Neural crest cell (in vitro differentiated cells): ENCODE measurements at places on chromosomes 6 and 20.

GRCh38 chr20:8678098-8678776, 390.6 kb upstream of the PLCB4 start:
- DNase-seq = no peak

DNA sequence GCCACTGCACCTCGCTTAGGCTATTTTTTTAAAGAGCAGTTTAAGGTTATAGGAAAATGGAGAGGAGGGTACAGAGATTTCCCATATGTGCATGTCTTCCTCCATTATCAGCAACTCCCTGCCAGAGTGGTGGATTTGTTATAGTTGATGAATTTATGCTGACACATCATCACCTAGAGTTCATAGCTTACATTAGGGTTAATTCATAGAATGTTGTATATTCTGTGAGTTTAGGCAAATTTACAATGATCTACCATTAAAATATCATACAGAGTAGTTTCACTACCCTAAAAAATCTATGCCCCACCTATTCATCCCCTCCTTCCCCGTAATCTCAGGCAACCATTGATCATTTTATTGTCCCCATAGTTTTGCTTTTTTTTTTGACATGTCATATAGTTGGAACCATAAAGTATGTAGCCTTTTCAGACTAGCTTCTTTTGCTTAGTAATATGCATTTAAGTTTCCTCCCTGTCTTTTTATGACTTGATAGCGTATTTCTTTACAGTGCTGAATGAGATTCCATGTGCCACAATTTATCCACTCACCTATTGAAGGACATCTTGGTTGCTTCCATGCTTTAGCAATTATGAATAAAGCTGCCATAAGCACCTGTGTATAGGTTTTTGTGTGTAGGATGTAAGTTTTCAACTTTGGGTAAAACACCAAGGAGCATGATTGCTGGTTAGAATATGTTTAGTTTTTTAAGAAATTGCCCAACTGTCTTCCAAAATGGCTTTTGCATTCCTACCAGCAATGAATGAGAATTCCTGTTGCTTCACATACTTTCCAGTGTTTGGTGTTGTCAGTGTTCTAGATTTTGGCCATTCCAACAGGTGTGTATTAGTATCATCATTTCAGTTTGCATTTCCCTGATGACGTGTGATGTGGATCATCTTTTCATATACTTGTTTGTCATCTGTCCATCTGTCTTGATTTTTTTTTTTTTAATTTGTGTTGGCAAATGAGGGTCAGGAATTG, 60.2 kb downstream of the NCOA3 start:
- no peak for DNase-seq

DNA sequence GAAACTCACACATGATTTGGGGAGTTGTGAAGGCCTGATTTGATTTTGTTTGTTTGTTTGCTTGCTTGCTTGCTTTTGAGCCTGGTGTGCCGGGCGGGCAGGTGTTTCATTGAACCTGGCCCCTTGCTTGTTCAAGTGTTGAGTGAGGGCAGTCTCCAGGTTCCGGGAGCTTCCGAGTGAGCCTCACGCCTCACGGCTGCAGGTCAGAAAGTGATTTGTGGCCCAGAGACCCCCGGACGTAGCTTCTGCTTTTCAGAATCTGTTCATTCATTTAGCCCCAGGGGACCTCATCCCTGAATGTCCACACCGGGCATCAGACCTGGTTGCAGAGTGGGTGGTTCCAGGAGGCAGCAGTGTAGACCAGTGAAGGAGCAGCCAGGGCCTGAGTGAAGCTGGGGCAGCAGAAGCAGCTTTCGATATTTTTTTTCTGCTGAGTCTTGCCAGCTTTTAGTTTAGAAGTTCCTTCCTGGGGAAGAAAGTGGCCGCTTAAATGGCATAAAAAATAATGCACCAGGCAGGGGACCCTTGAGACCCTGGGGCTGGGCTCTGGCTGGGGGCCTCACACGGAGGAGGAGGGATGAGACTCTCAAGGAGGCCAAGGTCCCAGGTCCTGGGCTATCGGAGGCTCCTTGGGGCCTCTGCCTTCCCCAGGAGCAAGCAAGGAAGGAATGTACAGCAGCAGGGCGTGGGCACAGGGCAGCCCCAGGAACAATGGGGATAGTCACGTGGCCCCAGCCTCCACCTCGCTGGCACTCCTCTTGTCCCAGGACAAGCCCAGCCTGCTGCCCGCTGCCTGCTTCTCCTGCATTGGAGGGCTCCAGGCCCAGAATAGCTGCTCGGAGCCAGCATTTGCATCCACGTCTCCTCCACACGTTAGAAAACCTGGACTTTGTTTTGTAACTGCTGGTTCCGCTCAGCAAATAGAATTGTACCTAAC, 89.2 kb upstream of the BHLHE23 start:
- no peak for DNase-seq

DNA sequence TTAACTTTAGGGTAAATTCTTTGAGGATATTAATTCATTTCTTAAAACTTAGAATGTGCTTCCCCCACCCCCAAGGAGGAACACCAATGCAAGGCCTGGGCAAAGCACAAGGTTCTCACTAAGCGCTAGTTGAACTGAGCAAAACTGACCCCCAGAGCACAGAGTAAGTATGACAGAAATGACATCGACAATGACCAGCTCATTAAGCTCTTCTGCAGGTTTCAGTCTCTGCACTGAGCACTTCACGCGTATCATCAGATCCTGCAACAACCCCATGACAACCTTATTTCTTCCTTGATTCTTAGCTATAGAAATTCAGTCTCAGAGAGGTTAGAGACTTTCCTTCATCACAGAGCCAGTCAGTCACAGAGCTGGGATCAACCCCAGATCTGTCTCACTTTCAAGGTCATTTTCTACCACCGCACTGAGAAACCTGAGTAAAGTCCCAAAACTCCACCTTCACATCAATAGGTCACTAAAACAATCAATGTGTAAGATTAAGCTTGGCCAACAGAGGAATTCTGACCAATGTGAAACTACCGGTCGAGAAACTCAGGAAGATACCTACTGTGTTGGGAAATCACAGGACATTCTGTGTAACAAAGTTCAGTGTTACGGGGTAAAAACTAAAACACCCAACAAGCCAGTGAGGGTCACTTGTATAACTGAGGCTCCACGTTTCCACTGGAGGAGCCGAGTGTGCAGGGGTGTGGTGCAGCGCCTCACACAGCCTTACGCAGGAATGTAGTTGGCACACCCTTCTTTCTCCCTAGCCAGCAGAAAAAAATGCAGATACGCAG, 129.0 kb upstream of the FOXQ1 start:
- no peak for DNase-seq

DNA sequence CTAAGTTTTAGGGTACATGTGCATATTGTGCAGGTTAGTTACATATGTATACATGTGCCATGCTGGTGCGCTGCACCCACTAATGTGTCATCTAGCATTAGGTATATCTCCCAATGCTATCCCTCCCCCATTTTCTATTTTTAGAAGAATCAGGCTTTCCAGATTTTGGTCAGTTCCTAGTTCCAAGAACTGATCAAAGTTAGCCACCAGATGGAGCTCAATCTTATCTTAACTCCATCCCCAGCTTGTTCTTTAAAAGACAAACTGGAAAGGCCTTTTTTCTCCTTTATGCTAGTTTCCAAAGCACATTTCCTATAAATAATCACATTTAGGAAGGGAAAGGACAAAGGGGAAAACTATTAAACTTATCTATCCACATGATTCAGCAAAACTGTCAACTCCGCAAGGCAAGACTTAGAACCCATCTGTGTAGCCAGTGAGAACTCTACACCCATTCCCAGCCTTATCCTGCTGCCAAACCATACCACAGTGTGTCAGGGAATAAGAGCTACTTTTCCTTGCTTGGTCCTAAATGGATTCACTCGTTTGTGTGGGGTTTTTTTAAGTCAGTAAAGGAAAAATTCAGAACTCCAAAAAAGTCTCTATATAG, 22.8 kb upstream of the KHDC1 start:
- no peak for DNase-seq

DNA sequence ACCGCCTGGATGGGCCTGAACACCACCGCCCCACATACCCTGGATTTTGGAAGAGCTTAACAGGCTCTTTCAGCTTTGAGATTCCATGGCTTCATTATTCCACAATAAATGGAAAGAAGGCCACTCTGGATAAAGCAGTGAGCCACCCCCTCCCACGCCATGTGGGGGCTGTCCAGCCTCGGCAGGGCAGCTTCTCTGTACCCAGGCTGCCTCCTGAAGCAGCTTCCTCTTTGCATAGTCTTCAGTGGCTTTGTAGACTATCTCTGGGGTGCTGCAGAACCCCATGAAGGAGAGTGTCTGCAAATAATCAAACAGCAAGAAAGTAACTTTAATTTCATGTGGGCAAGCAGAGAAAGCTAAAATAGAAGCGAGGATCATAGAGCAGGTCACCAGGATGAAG, 96.6 kb upstream of the NXT1 start:
- DNase-seq = no peak

DNA sequence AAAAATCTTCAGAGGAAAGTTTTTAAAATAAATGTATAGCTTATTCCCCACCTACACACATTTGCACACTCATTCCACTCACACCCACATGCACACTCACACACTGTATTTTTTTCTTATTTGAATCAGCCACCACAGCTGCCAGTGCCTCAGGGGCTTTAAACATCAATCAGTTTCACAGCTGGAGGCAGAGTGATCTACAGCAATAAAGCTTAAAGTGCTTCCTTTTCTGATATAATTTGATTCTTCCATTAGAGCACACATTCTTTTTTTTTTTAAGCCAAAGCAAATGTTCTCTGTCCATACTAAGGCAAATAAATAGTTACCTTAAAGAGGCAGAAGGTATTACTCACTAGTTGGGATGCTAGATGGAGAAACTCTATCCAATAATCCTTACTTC, 498.8 kb upstream of the POU3F2 start:
- no peak for DNase-seq

DNA sequence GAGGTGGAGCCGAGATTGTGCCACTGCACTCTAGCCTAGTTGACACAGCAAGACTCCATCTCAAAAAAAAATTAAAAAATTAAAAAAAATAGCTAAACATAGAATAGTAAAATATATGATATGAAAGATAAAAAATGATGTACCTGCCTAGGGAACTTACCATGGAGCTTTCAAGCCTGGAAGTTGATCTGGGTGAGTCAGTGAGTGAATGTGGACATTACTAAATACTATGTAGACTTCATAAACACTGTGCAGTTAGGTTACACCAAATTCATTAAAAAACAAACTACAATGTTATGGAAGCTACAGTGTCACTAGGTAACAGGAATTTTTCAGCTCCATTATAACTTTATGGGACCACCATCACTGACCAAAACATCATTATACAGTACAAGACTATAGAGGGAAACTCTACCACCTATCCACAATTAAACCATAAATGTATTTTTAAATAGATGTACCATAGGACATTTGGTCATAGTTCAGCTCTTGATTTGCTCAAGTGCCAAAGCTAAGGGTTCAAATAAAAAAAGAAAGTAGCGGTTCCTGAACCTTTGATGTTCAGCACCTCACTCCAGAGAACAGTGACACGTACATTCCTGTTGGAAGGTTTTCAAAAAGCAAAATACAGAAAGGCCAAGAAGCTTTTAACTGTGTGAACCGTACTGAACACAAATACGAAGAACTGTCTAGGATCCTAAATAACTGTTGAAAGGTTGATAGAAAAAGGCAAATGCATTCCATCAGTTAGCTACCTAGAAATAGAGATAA, 52.4 kb upstream of the SPDEF start:
- no peak for DNase-seq

DNA sequence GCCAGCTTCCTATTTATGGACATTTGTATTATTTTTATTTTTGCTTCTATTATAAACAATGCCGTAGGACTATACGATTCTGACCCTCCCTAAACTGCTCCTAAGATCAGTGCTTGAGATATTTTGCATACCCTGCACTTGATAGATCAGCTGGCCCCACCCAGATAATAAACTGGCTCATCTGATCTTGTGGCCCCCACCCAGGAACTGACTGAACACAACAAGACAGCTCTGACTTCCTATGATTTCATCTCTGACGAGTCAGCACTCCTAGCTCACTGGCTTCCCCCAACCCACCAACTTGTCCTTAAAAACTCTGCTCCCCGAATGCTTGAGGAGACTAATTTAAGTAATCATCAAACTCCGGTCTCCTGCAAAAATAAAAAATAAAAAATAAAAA, 34.9 kb upstream of the TFAP2A start:
- DNase-seq = no peak
